B cell (primary cell): ENCODE measurements at places on chromosomes 1 and 21. TPM values are rescaled to one million over a fixed set of nuclear protein-coding genes. Genes with fewer than 3 reads are reported as not detected.

DNA sequence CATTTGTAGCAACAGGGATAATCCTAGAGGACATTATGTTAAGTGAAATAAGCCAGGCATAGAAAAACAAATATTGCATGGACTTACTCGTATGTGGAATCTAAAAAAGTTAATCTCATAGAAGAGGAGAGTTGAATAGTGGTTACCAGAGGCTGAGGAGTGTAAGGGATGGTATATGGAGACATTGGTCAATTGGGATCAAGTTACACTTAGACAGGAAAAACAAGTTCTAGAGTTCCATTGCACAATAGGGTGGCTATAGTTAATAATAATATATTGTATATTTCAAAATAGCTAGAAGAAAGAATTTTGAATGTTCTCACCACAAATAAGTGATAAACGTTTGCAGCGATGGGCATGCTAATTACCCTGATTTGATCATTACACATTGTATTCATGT is 354.6 kb downstream of the SEC16B start:
- H3K4me3 ChIP-seq, result no peak overlapping the region
- no peaks in the 10 kb centered on the region for H3K4me1 ChIP-seq
- H3K27me3 ChIP-seq, result no peaks in the 10 kb centered on the region
- no peak for DNase-seq

GRCh38 chr1:17186216-17186909 is 18.6 kb upstream of the PADI1 start:
- H3K4me1 ChIP-seq, result peaks cover 21% of the 10 kb centered on the region
- no peak overlapping the region for H3K27ac ChIP-seq
- no peak overlapping the region for H3K4me3 ChIP-seq
- DNase-seq, result no peak

- no peak overlapping the region for H3K27ac ChIP-seq
- DNase-seq, result no peak
- no peaks in the 10 kb centered on the region for H3K36me3 ChIP-seq
- H3K4me1 ChIP-seq, result no peaks in the 10 kb centered on the region
- H3K27me3 ChIP-seq, result peaks cover 3% of the 10 kb centered on the region
These were observed 187.6 kb downstream of the RHOU start for GRCh38 chr1:228922722-228923376.

- H3K4me3 ChIP-seq, result no peak overlapping the region
- no peak overlapping the region for H3K27ac ChIP-seq
- DNase-seq, result peak; percentile 26
- peaks cover 22% of the 10 kb centered on the region for H3K27me3 ChIP-seq
- H3K36me3 ChIP-seq, result no peaks in the 10 kb centered on the region
These were observed 456 bp downstream of the COL8A2 start for GRCh38 chr1:36124404-36125128.

GRCh38 chr21:44540741-44541288 is 820 bp upstream of the KRTAP10-1 start:
- H3K27me3 ChIP-seq, result no peaks in the 10 kb centered on the region
- H3K27ac ChIP-seq, result no peak overlapping the region
- no peak for DNase-seq
- H3K36me3 ChIP-seq, result no peaks in the 10 kb centered on the region
- H3K4me3 ChIP-seq, result no peak overlapping the region

DNA sequence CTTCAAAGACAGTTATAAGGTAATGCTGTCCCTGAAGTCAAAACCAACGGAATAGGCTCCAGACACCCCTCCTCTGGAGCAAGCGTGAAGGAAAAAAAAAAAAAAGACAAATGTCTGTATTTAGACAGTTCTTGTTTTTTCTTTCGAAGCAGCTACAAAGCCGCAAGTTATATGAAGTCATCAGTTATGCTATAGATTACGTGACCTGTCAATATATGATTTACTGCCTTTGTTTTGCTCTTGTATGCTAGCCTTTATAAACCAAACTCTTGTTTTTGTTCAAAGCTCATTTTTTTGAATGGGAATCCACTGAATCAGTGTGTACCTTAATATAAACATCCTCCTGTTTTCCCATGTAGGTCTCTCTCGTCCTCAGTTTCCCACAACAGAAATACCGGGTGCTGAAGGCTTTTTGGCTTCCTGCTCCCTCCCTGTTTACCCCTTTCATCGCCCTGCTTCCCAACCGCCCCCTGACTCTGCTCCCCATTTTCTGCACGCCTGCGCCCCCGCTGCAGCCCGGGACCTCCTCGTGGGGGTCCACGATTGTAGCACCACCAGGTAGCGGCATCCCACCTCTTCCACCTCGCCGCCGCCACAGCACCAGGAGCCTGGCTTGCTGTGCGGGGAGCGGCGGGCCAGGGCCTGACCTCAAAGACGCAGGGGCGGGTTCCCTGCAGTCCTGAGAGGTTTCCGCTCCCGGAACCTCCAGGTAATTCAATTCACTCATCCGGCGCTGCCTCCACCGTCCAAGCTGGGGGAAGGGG is 5.2 kb upstream of the ZNF678 start:
- H3K27me3 ChIP-seq, result peaks cover 19% of the 10 kb centered on the region
- H3K36me3 ChIP-seq, result no peaks in the 10 kb centered on the region
- no peak for DNase-seq
- H3K27ac ChIP-seq, result no peak overlapping the region

GRCh38 chr1:115694805-115695204 is 53.0 kb downstream of the VANGL1 start:
- no peaks in the 10 kb centered on the region for H3K36me3 ChIP-seq
- no peaks in the 10 kb centered on the region for H3K27me3 ChIP-seq
- no peak overlapping the region for H3K4me3 ChIP-seq
- DNase-seq, result no peak
- no peaks in the 10 kb centered on the region for H3K4me1 ChIP-seq
- no peak overlapping the region for H3K27ac ChIP-seq

DNA sequence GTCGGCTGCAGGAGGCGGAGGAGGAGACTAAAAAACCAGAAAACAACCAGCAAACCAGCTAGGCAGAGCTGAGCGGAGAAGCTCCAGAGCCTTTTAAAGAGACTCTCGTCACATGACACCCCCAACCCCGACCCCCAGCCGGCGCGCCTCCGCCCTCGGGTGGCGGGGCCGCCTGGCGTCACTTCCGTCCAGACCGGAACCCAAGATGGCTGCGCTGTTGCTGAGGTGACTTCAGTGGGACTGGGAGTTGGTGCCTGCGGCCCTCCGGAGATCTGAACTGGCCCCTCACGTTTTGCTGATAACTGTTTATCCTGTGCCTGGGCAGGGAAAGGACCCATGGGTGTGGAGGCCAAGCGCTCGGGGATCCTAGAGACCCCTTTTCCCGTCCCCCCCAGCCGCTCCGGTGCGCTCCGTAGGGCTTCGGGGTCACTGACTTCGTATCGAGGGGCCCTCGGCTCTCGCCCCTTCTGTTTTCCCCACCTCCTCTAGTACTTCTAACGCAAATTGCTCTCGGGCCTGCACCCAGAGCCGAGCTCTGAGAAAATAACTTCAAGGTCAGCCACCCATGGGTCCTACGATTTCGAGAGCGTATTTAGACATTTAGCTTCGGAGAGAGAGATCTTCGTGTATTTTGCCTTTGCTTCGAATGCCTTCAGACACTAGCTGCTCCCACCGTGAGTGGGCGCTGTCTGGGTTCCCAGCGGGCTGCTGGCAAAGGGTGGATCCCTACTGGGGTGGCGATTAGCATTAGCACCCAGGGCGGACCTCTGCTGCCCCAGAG is at the start of gene SDHC:
Gene SDHC, plus strand, starts transcription at position 181 of the 781 bp plus-strand sequence. Its CDS starts 25 bp downstream, at position 206.
- H3K4me1 ChIP-seq, result peaks cover 15% of the 10 kb centered on the region
- DNase-seq, result peak; percentile 93
- H3K4me3 ChIP-seq, result peak within 1 kb of the TSS; percentile 93
- no peaks in the 10 kb centered on the region for H3K27me3 ChIP-seq
- peak within 1 kb of the TSS; percentile 97 for H3K27ac ChIP-seq

ARHGEF16 gene
- total RNA-seq, result 0.22 TPM in 1 of 2 replicates, not detected in the other

AIM2 gene
- 68.4 and 72.1 TPM in 2 replicates for total RNA-seq

FCRLA gene
- 140 and 142 TPM in 2 replicates for total RNA-seq

HAO2 gene
- not detected in 2 replicates for total RNA-seq

NGF gene
- total RNA-seq, result not detected in 2 replicates

SLC2A5 gene
- 28.8 and 29.5 TPM in 2 replicates for total RNA-seq

MCOLN2 gene
- 25.8 and 35.3 TPM in 2 replicates for total RNA-seq
